ENCODE measurements at places on chromosomes 5 and 9.

DNA sequence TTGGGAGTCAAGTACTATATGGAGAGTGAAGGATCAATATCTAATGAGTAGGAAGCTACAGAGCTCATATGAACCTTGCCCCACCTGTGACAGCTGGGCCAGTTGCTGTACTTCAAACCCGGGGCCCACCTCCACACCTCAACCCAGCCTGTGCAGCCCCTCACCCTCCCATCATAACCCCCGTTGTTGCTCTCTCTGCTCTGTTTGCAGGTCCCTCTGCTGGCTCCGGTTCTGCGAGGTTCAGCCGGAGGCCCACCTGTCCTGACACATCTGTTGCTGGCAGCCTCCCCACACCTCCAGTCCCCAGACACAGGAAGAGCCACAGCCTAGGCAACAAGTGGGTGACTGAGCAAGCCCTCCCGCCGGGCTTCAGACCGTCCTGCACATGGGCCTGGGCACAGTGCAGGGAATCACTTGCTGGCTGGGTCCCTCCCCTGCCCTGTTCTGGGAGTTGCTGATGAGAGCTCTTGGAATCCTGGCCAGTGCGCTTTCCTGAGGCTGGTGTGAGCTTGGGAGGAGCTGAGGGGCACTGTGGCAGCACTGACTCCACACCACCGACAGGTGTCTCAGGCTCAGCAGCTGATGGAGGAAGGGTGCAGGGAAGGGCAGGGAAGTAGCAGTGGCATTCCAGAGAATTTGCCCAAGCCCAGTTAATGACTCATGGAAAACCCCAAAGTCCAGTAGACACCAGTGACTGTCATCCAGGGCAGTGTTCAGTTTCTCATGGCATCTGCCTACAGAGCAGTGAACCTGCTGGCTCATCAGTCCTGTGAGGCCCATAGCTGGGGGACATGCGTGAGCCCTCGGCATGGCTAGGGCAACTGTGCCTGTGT is 69.5 kb upstream of the GARNL3 start:
- no peak for DNase-seq

DNA sequence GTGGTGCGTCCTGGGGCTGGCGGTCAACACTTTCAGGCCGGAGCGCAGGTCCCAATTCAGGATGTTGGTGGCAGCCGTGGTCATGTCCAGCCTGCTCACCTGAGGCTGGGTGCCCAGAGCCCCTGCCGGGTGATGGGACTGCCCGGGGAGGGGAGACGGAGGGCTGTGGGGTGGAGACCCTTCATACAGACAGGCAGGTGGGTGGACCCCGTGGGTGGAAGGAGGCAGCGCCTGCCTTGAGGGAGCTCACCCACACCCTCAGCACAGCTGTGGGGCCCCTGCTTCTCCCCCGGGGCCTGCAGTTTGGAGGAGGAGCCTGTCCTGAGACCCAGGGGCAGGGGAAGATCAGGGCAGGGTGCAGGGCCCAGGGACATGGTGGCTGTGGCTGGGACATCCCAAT is 6.9 kb upstream of the PTGDS start:
- DNase-seq: no peak

DNA sequence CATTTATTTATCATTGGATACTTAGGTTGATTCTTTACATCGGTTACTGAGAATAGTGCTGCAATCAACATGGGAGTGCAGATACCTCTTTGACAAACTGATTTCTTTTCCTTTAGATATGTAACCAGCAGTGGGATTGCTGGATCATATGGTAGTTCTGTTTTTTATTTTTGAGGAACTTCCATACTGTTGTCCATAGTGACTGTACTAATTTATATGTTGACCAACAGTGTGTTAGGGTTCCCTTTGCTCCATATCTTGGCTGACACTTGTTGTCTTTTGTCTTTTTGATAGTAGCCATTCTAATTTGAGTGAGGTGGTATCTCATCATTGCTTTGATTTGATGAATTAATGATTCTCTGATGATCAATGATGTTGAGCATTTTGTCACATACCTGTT is 137.3 kb upstream of the PITX1 start:
- no peak for DNase-seq

DNA sequence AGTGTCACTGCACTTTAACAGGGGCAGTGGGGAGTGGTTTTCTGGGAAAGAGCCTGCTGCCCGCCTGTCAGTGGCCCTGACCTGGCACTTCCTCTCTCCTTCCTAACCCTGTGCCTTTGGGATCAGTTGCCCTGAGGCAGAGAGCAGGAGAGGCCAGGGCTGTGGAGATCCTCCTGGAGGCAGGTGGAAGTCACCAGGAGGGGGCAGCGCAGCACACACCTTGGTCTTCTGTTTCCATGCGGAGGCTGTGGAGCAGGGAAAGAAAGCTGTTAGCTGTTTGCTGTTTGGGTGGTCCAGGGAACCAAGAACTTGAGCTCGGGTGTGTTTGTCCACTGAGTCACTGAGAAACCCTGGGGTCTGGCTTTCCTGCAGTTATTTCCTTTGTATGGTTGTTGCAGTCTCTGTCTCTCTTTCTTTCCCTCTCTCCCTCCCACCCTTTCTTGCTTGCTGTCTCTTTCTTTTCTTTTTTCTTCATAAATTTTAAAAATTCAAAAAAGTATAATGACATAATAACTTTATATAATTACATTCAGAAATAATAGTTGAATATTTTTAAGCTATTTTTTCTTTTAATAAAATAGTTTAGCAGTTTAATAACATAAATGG is 28.1 kb downstream of the NTRK2 start:
- peak; percentile 4 for DNase-seq

- DNase-seq: no peak
Measured at GRCh38 chr9:69199769-69200470, 25.8 kb downstream of the TJP2 start.

- no peak for DNase-seq
Measured at GRCh38 chr5:170469414-170469813, 34.4 kb upstream of the KCNIP1 start.

GRCh38 chr9:70607926-70608325 is 193.5 kb upstream of the KLF9 start:
- DNase-seq: no peak

DNA sequence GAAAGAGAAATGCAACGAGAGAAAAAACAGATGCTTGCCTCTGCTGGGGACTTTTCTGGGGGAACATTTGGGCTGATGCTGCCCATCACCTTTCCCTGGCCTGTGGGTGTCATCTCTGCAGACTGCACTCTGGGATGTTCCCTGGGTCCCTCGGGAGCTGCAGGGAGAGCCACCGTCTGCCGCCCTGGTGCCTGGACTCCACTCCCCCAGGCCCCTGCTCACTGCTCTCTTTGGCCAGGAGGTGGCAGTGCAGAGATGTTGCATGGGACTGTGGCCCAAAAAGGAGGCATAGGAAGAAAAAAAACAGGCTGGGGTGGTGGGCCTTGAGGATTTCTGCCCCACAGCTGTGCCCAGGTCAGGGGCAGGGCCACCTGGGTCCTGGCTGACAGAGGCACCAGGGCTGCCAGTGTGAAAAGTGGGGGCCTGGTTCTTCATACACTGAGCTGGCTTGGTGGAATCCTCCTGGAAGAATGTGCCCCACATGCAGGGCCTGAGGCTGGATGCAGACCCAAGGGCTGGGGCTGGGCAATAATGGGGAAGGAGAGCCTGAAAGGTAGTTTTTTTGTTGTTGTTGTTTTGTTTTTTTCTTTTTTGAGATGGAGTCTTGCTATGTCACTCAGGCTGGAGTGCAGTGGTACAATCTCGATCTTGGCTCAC is 353.6 kb downstream of the SLIT3 start:
- peak; percentile 38 for DNase-seq

GRCh38 chr5:65144136-65144871 is 337.4 kb downstream of the ADAMTS6 start:
- DNase-seq: no peak

- DNase-seq: no peak
Measured at GRCh38 chr5:121968910-121969607, 7.3 kb downstream of the SRFBP1 start.

- no peak for DNase-seq
Measured at GRCh38 chr5:10661401-10661800, 97.5 kb downstream of the ANKRD33B start.

DNA sequence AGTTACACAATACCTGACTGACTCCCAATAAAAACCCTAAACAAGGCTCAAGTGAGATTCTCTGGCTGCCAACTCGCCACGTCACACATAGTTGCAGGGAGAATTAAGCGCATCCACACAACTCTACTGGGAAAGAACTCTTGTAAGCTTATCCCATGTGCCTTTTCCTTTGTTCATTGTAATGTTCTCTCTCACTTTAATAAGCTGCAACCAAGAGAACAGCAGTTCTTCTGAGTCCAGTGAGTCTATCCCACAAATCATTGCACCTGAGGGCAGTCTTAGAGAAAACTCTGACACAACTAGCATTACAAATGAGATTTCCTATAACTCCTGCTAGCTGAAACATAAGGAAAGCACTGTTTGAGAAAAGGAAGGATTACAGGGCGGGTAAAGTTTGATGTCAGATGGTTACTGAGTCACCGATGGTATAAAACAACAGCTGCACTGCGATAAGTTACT is 27.4 kb downstream of the CENPK start:
- DNase-seq: no peak

GRCh38 chr5:77308154-77308960 is 97.9 kb downstream of the PDE8B start:
- DNase-seq: no peak

- DNase-seq: no peak
Measured at GRCh38 chr9:129933185-129934040, 98.2 kb downstream of the USP20 start.

Measured in stimulated activated CD4-positive, alpha-beta T cell treated with anti-CD3 and anti-CD28 coated beads, Interleukin-12 subunit alpha, Interleukin-12 subunit beta, amount 100 ng/mL, for 24 hours (primary cell).